ENCODE measurements at places on chromosomes 6 and 20.

DNA sequence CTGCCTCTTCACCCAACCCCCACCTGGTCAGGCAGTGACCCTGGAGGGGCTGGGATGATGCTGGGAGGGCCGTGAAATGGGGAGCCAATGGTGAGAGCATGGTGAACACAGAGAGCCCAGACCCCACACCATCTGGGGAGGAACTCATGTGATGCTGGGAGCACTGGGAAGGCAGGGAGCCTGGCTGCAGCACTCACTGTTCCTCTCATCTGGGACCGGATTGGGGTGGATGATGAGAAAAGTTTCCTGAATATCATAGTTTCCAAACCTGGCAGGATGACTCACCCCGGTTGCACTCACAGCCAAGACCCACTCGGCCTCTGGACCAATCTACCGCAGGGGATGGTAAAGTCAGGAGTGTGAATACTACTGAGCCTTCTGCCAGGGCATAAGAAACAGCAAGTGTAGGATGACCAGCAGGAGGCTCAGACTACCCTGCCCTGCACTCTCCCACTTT is 21.8 kb downstream of the ULBP1 start:
- DNase-seq, result no peak

- DNase-seq, result no peak
These were observed 34.1 kb downstream of the DCDC2 start for GRCh38 chr6:24323632-24324337.

- DNase-seq, result no peak
These were observed 17.3 kb downstream of the TUBB2B start for GRCh38 chr6:3210024-3210610.

DNA sequence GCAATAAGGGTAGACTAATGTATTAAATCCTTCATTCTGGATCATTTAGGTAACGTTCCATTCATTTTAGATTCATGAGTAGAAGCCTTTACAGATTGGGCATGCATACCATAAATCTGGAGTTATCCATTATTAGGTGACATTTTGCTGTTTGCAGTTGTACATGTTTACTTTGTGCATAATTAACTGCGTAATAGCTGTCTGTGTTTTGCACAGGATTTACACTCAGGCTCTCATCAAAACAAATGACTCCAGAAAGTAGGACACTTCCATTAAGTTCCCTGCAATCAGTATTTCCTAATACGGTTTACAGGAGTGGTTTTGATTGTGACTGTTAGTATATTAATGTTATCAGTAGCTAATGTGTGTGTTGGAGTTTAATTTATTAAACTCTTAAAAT is 997.4 kb downstream of the HACE1 start:
- no peak for DNase-seq

GRCh38 chr6:132174919-132175318 is 223.7 kb upstream of the CCN2 start:
- no peak for DNase-seq

GRCh38 chr6:169709293-169709692 is 7.4 kb downstream of the C6orf120 start:
- DNase-seq, result no peak

DNA sequence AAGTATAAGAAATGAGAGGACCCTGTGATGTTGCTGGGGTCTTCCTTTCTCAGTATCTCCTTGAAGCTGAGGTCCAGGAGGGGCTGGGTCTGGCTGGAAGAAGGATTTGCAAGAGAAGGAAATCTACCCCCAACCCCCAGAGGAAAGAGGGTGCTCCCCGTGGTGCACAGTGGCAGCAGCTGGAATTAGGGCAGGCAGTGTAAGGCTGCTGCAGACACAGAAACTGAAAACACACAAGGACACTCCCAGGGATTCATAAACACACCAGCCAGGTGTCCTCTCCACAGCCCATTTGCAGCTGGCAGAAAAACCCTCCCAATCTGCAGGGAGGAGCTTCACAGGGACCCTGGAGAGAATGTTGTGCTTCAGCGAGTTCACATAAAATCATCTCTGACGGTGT is 297.2 kb downstream of the CDH26 start:
- DNase-seq, result no peak

- DNase-seq, result no peak
These were observed 16.8 kb downstream of the SRSF3 start for GRCh38 chr6:36610956-36611336.

DNA sequence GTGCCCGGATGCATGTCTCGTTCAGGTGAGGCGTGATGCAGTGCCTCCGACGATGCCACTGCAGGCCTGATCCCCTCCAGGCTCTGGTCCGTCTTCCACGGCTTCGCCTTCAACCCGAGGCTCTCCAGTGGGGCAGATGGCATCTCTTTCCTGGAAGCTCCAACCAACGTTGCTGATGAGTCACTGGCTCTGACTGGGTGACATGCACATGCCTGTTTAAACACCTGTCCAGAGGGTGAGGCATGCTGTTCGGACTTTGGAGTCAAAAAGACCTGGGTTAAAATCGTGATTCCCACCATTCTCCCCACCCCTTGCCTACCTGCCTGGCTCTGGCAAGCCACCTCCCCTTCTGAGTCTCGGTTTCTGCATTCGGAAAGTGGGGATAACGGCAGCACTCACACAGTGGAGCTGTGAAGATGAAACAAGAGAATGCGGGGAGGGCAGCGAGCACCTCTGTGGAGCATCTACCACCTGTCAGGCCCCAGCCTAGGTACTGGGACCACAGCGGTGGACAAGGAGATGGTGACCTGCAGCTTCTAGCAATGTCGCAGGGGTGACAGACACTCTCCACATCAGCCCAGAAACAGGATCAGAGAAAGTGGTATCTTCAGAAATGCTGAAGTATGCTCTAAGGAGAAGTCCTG is 8.5 kb upstream of the EDN3 start:
- no peak for DNase-seq

DNA sequence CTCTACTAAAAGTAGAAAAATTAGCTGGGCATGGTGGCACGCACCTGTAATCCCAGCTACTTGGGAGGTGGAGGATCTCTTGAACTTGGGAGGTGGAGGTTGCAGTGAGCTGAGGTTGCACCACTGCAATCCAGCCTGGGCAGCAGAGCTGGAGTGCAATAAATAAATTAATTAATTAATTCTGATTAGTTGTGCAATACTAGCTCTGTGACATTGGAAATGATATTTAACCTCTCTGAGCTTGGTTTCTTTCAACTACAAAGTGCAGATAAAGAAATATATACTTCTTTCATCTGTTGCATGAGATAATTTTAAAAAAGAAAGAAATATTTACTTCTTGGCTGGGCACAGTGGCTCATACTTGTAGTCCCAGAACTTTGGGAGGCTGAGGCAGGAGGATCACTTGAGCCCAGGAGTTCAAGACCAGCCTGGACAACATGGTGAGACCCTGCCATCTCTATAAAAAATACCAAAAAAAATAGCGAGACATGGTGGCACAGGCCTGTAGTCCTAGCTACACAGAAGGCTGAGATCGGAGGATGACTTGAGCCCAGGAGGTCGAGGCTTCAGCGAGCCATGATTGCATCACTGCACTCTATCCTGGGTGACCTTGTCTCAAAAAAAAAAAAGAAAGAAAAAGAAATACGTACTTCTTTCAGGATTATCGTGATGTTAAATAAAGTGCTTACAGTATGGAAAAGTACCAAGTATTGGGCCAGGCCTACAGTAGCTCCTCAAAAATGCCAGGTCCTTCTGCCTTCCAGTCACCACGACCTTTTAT is 15.6 kb upstream of the TBCC start:
- DNase-seq, result no peak

- DNase-seq, result no peak
These were observed 129.3 kb upstream of the TOP1 start for GRCh38 chr20:40899344-40899743.

DNA sequence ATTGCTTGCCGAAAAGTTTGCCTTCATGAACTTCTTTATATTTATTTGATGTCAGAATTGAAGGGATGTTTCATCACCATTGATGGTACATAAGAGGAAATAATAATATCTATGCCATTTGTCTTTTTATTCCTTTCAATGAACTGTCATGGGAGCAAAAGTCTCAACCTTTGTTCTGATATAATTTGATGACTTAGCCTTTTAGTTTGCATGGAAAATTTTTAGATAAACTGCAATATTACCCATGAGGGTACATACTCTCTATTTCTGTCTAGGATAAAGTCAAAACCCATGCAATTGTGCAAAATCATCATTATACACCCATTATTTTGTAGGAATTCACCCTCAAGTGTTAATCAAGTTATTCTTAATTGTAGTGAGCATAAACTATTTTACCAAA is 15.9 kb downstream of the TBXT start:
- no peak for DNase-seq

DNA sequence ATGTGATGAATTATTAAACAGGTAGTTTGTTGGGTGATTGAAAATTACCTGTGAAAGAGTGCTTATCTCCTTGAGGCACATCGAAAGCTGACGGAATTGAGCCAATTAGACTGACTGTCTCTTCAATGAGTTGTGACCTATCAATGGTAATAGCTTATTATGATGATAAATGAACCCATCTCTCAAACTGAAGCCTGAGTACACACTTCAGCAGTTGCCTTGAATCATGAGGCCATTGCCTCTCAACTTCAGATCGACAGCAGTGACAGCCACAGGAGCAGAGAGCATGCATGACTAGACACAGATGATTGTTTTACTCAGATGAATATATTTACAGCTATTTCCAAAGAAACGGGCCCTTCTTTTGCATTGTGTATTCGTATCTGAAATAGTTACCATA is 323.9 kb downstream of the LAMA2 start:
- no peak for DNase-seq

GRCh38 chr6:138205437-138206094 is 12.7 kb downstream of the PBOV1 start:
- no peak for DNase-seq

DNA sequence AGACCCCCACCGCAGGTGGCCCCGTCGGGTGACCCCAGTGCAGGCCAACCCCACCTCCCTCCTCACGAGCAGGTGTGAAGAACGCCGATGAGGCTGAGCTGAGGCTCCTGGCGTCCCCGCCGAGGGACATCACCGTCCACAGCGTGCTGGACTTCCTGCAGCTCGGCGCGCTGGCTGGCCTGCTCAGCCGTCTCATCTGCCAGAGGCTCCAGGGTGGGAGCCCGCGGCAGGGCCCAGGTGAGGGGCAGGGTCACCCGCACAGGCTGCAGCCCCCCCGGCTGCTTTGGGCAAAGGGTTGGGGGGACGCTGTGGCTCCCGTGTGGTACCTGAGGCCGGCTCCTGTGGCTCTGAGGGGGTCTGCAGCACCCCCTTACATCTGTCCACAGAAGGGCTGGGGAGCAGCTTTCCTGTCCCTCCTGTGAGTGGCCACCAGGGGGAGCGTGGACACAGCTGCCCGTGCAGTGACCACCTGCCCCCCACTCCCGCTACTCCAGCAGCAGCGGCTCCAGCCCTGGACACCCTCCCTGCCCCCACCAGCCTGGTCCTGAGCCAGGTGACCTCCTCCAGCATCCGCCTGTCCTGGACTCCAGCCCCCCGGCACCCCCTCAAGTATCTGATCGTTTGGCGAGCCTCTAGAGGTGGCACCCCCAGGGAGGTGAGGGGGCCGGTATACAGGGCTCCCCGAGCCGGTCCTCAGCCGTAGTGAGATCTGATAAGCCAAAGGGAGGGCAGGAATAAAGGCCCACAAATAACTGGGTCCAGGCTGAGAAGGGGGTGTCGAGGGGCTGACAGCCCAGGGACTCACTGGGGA is 16.5 kb downstream of the COL20A1 start:
- DNase-seq, result peak; percentile 19

DNA sequence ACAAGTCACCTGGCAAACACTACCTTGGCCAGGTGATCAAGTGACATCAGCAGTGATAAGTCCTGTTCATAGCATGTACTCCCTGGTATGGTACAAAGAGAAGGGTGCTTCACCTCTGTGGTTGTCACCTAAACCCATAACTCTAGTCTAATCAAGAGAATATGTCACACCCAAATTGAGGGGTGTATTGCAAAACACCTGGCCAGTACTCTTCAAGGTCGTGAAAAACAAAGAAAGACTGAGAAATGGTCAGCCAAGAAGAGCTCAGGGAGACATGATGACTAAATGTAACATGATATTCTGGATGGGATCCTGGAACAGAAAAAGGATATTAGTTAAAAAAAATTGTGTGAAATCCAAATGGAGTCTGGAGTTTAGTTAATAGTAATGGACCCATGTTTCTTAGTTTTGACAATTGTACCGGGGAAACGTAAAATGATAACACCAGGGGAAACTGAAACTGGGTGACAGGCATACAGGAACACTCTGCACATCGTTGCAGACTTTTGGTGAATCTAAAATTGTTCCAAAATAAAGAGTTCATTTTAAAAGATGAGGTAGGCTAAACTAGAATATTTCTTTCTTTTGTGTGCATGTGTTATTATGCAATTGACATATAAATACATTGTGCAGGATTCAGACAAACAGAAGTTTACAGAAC is 262.0 kb downstream of the CDC5L start:
- no peak for DNase-seq

GRCh38 chr6:154238831-154239230 is 117.8 kb downstream of the IPCEF1 start:
- no peak for DNase-seq

DNA sequence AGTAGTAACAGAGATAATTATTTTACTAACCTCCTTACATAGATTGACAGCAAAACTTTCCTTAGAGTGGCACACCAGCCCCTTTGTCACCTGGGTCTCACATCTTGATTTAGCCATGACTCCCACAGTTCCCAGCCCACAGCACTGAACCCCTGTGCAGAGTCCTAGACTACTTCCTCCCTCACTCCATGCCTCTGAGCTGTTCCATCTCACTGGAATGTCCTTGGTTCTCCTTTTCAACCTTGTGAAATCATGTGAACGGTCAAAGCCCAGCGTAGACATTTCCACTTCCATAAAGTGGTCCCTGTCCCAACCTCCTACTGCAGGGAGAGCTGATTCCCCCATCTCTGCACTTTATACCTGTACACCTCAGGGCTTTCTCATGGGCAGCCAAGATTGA is 19.7 kb downstream of the CGA start:
- peak; percentile 74 for DNase-seq

DNA sequence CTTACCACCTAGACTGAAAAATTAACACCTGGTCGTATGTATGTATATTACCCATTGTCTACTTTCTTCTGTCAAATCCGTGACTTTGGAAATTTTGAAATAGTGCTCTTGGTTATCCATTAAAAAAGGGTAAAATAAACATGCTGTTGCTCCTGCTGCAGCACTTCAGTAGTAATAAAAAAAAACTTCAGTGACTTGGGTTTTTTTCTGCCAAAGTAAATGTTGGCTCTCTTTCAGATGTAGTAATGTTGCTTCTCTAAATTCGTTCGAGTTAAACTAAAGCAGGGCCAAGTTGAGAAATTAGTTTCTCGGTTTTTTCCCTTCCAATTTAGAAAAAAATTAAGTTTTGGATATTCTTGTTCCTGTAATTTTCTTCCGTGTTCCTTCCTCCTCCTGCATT is 34.2 kb downstream of the JARID2 start:
- DNase-seq, result peak; percentile 63

DNA sequence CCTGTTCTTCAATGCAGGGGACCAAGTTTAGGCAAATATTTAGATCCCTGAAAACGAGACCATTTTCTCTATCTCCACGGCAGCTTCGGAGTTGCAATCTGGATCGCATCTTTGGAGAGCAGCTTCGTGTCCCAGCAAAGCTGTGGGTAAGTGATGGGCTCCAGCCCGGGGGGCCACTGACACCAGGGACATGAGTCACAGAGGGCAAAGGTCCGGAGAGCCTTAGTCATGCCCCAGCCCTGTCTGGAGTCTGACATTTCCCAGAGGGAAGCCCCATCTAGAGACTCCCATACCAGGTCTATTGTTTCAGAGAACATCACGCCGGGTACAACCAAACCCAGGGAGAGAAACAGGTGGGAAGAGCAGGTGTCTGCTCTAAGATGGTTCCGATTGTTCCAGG is 95.9 kb downstream of the NFATC2 start:
- DNase-seq, result no peak

GRCh38 chr6:73263570-73263909 is 544 bp upstream of the KHDC1 start:
- no peak for DNase-seq

- no peak for DNase-seq
These were observed 184.1 kb upstream of the SULF2 start for GRCh38 chr20:47969426-47969825.

Measured in inflammatory macrophage treated with lipopolysaccharide for 1 hour (primary cell).